ENCODE measurements at places on chromosomes 5 and 9.

- peak; percentile 63 for DNase-seq
Observed at GRCh38 chr5:68239487-68239886, 23.9 kb downstream of the PIK3R1 start.

DNA sequence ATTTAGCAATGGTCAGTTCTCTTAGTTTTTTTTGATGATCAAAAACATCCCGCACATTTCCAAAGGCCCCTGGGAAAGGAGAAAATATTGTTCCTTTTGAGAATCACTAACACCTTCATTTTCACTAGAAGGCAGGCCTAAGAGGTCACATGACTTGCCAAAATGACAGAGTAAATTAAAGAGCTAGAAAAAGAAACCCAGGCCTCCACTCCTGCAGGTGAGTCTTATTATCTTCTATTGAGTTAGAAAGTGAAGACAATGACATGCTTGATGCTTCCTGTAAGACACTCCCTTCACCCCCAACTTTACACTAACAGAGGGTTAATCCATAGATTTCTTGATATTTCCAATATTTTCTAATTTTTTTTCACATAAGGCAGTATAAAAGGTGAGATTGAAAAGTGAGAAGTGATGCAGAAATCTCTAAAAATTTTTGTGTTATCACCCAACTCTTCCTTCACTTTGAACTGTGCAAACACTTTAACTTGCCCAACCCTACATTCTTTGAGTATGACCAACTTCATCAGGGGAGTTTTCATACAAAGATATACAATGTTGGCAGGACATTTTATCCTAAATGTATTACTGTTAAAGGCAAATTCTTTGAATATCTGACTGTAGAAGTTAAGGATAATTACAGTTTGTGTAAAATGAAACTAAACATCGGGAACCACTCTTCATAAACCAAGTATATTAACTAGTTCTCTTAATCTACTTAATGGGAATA is 57.1 kb downstream of the SUB1 start:
- DNase-seq: no peak

DNA sequence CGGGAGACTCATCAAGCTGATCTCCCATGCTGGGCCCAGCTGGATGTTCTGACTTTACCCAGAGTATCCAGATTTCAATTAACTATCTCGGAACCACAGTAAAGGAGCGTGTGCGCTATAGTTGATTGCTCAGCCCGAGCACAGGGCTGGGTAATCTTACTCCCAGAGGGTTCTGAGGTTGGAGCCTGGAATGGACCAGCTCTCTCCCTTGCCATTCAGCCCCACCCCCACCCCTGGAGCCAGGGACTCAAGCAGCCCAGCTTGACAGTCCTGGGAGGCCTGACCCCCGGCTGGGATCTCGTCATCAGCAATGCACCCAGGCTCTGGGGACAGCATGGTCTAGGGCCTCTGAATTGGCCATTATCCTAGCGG is 23.7 kb upstream of the PTGES start:
- no peak for DNase-seq

DNA sequence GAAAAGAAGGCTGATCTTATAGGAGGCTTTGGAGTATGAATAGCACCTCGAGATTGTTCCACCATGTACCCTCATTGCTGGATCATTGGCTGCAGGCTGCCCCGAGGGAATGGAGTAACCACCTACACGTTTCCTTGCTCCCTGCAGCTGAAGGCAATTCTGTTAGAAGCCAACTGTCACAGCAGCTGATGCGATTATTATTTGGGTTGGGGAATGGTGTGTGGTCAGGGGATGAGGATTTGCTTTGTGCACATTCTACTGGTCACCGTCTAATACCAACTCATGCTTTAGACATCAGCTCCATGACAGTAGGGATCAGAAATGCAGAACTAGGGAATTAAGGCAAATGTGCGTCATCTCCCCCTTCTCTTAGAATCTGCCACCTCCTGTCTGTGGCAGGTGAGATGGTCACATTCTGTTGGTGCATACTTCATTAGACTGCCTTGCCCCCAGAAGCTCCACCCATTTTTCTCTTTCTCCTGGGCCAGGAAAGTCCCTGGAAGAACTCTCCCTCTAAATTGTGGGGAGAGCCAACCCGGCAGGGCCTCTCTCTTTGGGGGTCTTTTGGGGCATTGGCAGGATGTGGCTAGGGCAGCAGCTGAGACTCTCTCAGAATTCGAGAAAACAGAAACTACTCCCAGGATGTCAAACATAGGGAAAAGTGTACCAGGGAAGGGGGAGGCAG is 32.8 kb downstream of the NEUROG1 start:
- no peak for DNase-seq

GRCh38 chr9:134909511-134910481 is 7.9 kb downstream of the FCN1 start:
- no peak for DNase-seq

DNA sequence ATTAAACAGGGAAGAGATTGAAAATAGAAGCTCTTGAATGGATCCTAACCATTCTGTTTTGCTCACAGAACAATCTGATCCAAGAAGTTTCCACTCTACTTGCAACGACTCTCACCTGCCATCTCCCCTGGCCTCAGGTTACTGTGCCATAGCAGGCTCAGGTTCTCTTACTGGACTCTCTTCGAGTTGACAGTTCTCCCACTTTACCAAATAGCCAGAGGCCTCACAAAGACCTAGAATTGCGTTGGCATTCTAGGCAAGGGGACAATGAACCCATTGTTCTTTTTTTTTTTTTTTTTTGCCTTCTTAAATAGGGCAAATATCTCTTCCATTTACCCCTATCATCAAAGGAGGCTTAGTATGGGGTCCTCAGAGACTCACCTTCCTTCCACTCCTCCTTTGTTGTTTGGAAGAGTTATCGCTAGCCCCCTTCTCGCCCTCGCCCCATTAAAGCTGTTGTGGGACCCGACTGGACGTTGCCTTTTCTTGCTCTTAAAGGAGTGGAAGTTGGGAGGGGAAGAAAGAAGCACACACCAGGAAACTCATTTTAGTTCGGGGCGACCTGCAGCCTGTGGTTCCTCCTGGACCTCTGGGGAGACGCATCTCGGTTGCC is 688 bp upstream of the PLPPR1 start:
- DNase-seq: no peak

DNA sequence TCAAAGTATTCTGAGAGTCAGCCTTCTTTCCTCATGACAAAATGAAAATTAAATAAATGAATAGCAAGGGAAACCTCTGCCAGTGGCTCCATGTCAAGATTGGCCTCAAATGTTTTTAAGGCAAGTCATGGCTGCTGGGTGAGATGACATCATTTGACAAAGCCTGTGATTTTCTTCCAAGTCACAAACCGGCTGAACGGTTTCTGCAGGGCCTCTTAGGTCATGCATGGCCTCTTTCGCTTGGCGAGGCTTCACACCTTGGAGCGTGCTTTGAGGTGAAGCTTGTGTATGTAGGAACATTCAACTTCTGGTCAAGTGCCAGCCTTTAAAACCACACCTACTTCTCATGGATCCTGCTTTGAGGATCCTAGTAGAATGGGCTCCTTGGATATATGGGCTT is 161.0 kb upstream of the ZNF618 start:
- DNase-seq: no peak

DNA sequence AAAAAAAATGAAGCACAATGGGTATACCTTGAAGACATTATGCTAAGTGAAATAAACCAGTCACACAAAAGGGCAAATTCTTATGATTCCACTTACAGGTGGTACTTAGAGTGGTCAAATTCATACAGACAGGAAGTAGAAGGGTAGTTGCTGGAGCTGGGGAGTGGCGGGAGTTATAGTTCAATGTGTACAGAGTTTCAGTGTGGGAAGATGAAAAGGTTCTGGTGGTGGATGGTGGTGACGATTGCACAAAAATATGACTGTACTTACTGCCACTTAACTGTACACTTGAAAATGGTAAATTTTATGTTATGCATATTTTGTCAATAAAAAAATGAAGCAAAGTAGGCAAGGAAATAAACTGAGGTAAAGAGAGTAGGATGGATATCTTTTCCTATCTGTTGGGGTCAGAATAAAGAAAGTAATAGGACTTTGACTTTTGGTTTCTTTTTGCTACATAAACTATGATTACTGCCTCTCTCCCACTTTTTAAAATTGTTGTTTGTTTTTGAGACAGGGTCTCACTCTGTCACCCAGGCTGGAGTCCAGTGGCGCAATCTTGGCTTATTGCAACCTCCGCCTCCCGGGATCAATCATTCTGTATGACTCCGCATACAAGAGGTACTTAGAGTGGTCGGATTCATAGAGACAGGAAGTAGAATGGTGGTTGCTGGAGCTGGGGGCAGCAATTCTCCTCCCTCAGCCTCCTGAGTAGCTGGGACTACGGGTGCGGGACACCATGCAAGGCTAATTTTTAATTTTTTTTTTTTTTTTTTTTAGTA is 4.0 kb upstream of the PSAT1 start:
- DNase-seq: no peak

DNA sequence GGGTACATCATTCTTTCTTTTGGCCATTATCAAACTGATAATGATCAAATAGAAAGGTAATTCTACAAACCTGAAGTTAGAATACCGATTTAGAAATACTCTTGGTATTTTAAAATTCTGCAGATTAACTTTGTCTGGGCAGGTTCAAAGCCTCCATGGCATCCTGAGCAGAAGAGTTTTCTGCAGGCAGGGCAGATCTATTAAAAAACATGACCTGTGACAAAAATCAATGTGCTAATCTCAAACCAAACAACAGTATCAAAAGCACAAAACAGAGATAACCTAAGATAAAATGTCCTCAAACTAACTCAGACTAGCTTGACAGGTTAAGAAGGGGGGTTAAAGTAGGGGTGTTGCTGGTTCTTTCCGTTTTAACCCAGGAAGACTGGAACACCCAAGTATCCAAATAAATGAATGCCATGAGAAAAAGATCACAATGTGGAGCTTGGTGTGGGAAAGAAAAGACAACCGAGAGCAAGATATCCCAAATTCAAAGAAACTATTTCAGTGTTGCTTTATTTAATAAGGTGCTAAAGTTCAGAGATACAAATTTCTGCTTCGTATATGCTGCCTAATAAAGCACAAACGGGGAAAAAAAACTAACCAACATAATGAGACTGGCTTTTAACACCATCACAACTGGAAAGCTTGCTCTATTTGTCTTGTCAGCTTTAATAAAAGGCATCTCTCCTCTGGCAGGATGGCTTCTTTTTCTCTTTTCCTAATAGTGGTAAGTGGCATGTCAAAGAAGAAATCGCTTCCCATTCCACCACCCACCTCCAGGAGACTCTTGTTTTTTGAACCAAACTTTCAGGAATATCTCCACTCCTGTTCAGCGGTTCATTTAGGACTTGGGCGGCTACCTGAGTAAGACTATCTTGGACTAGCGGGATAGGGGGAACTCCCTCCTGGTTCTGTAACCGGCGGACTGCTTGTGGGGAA is 2.3 kb downstream of the EFNA5 start:
- DNase-seq: no peak

DNA sequence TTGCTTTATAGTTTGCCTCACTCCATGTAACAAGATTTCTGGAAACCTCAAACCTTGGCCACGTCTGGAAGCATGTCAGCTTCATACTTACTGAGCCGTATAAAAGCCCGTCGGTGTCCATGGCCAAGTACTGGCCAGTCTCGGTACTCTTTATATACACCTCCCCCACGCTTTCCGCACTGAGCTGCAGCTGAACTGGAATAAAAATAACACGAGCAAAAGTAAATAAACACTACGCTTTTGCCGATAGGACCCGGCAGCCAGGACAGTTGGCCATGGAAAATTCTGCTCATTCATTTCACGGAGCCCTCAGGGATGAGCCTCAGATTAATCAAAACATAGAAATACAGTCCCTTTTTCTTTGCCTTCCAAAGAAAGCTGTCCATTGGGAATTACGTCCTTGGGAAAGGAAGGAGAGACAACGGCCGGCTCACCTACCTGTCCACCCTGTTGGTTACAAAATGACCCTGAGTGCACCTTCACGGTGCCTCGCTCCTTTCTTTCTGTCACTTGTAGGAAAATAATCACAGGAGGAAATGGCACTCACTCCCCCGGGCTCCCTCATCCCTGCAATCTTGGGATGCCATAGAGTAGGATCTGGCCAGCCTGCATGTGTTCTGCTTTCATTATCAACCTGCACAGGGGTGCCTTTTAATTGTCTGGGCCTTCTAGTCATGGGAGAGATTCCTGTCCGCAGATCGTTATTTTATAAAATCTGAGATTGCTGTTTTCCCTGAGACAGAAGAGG is 85.1 kb downstream of the FGF1 start:
- DNase-seq: no peak

DNA sequence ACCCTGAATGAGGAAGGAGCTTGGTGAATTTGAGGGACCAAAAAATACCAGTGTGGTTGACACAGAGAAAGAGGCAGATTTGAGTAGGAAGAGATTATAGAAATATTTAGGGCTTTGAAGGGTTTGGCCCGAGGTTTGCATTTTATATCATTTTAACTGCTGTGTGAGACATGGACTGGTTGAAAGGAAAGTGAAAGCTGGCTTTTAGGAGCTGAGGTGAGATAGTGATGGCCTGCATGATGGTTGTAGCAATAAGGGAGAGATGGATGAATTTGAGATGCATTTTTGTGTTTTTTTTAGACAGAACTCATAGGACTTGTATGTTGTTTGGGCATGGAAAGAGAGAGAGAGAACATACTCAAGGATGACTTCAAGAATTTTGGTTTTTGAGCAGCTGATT is 21.7 kb downstream of the FER start:
- no peak for DNase-seq

- no peak for DNase-seq
Observed at GRCh38 chr5:173920024-173920753, 32.0 kb downstream of the CPEB4 start.

DNA sequence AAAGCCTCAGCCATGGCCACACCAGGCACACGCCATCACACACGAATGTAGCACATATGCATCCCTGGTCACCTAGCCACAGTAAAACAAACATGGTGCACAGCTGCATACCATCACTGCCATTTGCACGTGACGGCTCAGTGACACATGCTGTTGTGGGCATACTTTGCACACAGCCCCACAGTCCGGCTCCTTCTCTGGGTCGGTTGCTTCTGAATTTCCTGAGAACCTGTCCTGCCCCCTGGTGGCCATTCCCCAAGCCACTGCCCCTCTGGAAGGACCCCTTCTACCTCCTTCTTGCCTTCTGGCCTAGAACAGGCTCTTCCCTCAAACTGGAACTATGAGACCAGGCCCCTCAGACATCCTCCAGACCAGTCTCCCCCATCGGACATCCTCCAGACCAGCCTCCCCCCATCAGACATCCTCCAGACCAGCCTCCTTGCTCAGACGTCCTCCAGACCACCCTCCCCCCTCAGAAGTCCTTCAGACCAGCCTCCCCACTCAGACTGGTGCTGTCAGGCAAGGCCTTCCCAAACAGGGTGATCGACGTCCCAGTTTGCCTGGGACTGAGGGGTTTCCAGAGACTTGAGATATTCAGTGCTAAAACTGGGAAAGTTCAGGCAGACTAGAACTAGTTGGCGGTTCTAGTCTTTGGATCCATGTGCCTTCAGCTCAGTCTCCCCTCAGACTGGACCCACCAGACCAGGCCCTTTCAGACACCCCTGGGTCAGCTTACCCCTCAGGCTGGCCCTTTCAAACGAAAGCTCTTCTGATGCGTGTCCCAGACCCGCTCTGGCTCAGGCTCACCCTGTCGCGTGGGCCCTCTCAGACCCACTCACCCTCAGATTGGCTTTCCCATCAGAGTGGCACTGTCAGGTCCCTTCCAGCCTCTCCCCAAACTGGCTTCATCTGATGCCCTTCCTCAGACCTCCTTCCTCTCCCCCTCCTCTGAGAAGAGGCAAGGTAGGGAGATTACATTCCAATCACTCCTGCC is 24.3 kb upstream of the ENHO start:
- DNase-seq: no peak

GRCh38 chr9:15287309-15287708 is 19.7 kb downstream of the TTC39B start:
- no peak for DNase-seq

GRCh38 chr9:90433398-90433941 is 209.2 kb downstream of the DIRAS2 start:
- no peak for DNase-seq
